Effector memory CD4-positive, alpha-beta T cell (primary cell): ENCODE measurements at places on chromosomes 4 and X.

- DNase-seq: no peak
- H3K36me3 ChIP-seq: no peaks in the 10 kb centered on the region
- H3K27me3 ChIP-seq: no peaks in the 10 kb centered on the region
Observed at GRCh38 chrX:39896951-39897740, 200.6 kb downstream of the BCOR start.

DNA sequence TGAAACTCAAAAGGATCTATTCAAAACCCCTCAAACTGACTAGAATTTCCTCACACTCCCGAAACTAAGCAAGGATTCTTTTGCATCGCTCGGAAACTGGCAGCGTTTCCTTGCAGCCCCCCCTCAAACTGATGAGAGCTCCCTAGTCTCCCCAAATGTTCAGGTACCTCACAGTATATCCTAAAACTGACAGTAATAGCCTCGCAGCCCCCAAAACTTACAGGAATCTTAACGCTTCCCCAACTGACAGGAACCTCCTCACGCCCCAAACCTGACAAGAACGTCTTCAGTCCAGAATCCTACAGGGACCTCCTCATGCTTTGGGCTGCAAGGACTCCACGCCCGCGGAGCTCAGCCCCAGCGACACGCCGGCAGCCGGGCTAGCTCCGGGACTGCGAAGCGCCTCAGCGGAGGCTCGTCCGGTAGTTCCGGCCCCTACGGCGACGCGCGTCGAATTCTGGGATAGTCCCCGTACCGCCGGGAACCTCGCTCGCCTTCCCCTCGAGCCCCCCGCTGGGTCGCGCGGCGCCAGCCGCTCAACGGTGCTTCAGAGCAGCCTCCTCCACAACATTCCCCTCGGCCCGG is 640 bp downstream of the PHF8 start:
- peak overlapping the region; percentile 87 for H3K27ac ChIP-seq
- H3K27me3 ChIP-seq: no peaks in the 10 kb centered on the region
- DNase-seq: peak; percentile 16
- no peaks in the 10 kb centered on the region for H3K36me3 ChIP-seq
- H3K4me3 ChIP-seq: peak overlapping the region; percentile 68

GRCh38 chr4:142404191-142404611 is 441.9 kb downstream of the INPP4B start:
- peak; percentile 22 for DNase-seq
- H3K27ac ChIP-seq: peak overlapping the region; percentile 76
- no peaks in the 10 kb centered on the region for H3K27me3 ChIP-seq
- peak overlapping the region; percentile 59 for H3K4me3 ChIP-seq

DNA sequence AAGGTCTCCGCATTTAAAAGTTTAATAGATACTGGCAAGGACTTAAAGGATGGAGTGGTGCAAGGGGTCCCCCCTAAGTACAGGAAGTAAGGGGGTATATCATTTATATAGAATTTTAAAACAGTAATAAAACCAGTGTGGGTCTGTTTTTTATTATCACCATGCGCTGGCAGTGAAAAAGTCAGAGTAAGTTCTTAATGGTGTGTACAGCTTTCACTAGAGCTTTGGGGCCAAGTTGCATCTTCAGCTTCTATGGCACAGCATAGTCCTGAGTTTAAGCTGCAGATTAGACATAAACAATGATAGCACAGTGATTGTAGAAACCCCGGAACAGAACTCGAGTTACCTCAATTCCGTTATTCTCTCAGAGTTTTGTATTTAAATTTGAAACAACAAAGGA is 27.6 kb downstream of the RHOH start:
- no peak overlapping the region for H3K4me3 ChIP-seq
- DNase-seq: no peak
- H3K27me3 ChIP-seq: no peaks in the 10 kb centered on the region
- H3K4me1 ChIP-seq: peaks cover 60% of the 10 kb centered on the region
- peaks cover 22% of the 10 kb centered on the region for H3K36me3 ChIP-seq

GRCh38 chr4:89755220-89755619 is 81.7 kb downstream of the SNCA start:
- no peak overlapping the region for H3K27ac ChIP-seq
- no peak for DNase-seq
